ENCODE measurements at places on chromosomes 12 and 14.
A peak's percentile ranks its signal among the peaks of the same experiment; 100 is the strongest.

DNA sequence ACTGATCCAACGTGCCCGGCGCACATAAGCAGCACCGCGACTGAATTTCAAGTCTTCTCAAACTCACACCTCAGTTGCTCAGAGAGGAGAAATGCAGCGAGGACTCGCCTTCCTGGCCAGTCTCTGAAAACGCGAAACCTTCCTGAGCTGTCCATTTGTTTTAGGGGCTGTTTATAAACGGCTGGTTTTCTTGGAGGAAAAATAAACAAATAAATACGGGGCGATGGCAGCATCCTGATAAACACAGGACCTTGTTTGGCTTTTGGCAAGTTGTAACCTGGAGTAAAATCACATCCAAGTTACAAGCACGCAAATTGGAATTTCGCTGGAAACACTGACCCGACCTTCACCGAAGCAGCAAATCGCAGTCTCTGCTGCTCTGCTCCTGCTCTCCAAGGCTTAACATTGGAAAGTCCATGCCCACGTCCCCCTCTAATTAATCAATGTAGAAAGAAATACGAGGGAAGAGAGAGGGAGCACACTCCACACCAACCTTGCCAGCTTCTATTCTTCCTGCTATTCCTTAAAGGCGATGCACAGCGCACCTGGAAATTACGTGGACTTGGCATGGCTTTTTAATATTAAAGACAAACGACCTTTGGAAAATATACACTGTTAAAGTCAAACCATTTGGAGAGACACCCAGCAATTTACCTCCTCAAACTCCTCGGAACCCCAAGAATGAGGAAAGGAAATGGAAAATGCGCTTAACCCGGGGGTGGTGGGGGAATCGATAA, 248.8 kb downstream of the APAF1 start:
- DNase-seq = no peak

- DNase-seq = no peak
Observed at GRCh38 chr12:28578833-28579252, 388.6 kb downstream of the CCDC91 start.

DNA sequence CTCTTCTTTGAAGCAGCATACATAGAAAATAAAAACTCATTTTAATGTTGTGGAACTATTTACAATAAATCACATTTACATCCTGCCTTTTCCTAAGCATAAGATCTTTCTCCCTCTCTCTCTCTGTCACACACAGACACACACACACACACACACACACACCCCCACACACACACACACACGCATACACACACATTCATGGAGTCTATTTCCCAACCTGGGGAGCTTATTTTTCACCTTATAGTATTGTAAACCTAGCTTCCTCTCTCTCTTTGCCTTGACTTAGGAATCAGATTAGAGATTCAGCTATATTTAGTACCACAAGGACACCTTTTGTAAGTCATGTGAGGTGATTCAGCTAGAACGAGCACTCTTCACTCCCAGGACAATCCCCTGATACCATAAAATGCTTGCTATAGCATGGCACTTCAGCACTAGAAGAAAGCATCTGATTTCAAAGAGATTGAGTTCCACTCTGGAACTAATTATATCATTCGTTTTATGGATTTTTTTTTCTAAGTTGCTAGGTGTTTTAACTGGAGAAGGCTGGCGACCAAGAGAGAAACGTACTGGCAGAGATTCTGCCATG, 23.6 kb downstream of the TMEM30B start:
- DNase-seq = no peak

DNA sequence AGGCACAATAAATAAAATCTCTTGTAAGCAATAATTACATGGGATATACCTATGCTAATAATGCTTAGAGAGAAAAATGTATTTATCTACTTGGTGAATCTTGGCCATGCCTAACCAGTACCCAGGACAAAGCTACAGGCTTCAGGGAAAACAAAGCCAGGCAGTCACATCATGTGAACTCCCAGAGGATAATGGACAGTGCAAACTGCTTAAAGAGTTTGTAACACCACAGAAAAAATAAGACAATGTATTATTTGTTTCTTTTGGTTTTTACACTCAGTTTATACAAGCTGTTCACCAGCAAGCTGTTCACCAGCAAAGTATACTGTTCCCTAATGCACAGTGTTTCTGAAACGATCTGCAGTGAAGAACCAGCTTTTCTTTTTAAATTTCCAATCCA, 38.0 kb downstream of the DICER1 start:
- DNase-seq = no peak

- DNase-seq = peak; percentile 56
Observed at GRCh38 chr14:60648934-60649874, at the start of gene SIX1. Gene SIX1 (minus strand): TSS chr14:60649477. CDS start chr14:60649189, 288 bp downstream.

GRCh38 chr12:86188226-86188625, 68.0 kb downstream of the MGAT4C start:
- DNase-seq = no peak

DNA sequence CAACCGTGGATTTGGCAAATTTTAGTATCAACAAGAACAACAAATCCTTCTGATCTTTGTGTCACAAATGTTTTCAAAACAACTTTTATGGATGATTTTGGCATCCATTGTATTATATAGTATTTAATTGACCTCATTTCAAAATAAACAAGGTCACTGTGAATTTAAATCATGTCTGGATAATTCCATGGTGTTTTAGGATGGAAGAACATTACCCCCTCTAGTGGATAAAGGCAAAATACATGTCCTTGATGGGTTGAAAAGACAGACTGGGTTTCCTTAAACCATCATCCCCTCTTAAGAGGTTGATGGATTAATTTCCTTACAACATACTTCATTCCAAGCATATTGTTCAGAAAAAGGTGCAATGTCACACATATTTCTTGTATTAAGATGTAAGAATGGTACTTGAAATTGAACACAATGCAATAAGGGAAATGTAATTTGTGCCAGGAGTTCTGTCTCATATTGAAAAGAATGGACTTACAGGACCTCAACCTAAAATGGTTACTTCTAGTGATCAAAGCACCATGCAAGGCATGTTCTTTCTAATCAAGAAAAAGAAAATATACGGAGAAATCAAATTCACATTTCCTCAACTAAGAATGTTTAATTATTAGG, 352.0 kb downstream of the BCAT1 start:
- no peak for DNase-seq

- DNase-seq = no peak
Observed at GRCh38 chr12:127260531-127260930, 1006.4 kb upstream of the TMEM132C start.

GRCh38 chr12:27176765-27177164, 67.3 kb upstream of the STK38L start:
- DNase-seq = no peak

GRCh38 chr12:47717046-47717442, 8.2 kb downstream of the ENDOU start:
- DNase-seq = no peak

DNA sequence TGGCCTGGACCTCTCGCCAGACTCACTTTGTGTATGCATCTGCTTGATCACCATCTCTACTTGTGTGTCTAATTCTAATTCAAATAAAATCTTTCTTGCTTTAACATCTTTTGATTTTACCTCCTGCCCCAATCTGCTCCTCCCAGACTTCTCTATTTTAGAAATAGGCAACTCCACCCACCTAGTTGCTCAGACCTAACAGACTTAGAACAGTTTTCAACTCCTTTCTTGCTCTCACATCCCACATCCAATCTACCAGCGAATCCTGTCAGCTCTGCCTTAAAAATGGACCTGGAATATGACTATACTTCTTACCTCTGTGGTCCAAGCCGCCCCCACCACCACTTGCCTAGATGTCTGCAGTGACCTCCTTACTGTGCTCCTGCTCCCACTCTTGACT, 18.7 kb downstream of the NRXN3 start:
- DNase-seq = no peak

- no peak for DNase-seq
Observed at GRCh38 chr14:72716476-72716875, 177.4 kb downstream of the DPF3 start.

- no peak for DNase-seq
Observed at GRCh38 chr14:24078146-24078545, 6.8 kb downstream of the CPNE6 start.

DNA sequence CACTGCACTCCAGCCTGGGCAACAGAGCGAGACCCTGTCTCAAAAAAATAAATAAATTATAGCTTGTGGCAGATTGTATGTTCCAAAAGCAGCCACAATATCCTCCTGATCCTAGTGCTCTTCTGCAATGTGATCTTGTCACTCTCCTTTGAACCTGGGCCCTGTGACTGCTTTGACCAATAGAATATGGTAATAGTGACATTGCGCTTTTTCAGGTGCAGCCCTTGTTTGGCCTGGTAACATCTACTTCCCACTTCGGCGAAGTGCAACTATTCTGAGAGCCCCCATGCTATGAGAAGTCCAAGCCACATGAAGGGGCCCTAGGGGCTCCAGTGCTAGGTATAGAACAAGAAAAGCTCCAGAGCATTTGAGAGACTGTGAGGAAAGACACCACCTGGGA, 31.1 kb upstream of the DENND5B start:
- no peak for DNase-seq

DNA sequence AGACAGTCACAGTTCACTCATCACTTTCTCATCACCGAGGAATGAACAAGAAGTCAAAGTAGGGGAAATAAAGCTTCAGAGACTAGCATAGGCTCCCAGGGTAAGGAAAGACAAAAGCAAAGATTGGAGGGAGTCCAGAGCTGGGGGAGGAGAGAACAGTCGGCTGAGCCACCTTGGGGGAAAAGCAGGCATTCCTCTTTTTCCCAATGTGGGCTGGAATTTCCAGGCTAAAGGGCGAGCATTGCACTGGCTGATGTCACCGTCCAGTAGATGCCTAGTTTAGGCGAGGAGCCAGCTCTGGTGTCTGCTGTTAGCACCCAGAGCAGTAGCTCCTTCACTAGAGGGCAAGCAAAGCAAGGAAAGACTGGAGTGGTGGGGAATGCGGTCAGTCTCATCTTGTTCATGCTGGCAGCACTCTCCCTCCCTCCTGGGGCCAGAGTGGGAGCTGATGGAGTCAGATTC, 8.5 kb upstream of the KRT75 start:
- DNase-seq = no peak

DNA sequence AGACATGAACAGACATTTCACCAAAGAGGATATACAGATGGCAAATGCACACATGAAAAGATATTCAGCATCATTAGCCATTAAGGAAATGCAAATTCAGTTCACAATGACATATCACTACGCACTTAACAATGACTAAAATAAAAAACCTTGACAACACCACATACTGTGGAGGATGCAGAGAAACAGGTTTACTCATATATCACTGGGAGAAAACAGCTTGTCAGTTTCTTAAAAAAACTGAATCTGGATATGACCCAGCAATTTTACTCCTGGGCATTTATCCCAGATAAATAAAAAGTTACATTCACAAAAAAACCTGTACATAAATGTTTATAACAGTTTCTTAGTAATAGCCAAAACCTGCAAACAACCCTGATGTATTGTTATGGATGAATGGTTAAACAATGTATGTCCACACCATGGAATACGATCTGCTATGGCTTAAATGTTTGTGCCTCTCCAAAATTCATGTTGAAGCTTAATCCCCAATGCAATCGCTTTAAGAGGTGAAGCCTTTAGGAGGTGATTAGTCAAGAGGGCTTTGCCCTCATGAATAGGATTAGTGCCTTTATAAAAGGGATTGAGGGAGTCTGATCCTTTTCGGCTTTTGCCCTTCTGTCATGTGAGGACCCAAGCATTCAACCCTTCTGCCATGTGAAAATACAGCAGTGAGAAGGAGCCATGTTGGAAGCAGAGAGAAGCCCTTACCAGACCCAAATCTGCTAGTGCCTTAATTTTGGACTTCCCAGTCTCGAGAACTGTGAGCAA, 36.0 kb upstream of the PPP4R3A start:
- DNase-seq = no peak

- DNase-seq = no peak
Observed at GRCh38 chr14:62076825-62077605, 314.8 kb downstream of the SNAPC1 start.

DNA sequence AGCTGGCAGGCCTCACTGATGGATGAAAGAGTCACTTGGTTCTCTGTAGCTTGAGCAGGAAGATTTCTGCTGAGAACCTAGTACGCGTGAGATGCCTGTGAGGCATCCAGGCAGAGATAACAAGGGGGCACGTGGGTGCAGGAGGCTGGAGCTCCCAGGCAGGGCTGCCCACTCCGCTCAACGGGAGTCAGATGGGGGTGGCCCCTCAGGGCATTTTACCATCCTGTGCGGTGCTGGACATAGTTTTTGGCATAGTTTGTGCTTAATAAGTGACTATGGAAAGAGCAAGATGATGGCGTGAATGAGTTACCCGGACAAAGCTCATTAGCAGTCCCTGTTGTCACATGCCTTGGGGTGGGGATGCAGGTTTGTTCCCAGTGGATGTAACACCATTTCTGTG, 182.8 kb downstream of the TSPAN9 start:
- no peak for DNase-seq

- no peak for DNase-seq
Observed at GRCh38 chr12:104604995-104605675, 148.4 kb downstream of the CHST11 start.

DNA sequence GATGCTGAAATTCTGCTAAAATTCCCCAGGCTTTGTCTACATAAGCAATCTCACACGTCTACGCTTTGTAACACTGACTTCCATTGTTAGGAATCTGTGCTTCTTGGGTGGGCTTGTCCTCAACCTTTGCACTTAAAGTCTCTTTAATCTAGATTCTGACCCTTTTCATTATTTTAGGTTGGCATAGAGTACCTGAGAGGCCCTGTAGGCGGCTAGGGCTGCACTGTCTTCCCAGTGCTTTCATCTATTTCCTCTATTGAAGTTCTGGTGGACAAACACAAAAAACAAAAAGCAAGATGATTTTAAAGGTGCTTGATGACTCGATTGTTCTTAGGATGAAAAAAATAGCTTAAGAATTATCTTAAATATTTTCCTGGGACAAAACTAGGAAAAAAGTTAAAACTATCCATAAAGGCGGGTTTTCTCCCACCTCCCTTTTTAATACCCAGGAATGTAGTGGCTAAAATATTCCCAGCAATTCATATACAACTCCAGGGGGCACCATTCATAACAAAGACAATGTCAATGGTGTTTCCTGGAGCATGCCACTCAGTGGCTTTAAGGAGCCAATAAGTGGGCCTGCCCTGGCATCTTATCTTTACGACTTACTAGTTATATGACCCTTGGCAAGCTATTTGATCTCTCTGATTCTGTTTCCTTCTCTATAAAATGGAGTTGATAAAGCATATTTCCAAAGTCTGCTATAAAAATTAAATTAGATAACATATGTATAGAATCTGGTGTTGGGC, 197.5 kb downstream of the STXBP6 start:
- DNase-seq = no peak

GRCh38 chr12:83378186-83378727, 691.6 kb downstream of the TMTC2 start:
- no peak for DNase-seq

DNA sequence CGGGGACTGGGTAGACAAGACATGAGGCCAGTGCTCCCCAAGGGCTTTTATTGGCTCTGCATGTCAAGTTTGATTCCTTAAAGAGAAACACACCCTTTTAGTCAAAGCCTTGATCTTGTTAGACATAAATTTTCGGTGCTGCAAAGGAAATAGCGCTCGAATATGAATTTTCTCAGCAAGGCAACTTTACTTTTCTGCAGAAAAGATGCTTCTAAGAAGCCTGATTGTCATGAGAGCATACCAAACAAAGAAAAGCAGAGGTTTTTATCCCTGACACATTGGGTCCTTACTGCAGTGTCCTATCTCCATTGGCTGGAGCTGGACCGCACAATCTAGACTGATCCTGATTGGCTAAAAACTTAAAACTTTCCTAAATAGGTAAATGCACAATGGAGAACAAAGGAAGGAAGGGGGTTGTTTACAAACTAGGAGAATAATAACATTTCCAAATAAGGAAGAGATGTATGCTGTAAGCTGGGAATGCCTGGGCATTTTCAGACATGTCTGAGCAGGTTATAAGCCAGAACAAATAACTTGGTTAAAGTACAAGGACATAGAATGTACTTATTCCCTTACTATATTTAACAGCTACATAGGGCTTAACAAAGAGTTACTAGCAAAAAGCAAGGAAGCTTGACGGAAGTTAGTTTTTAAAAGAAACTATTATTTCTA, 17.2 kb downstream of the TXNRD1 start:
- no peak for DNase-seq
